ENCODE measurements at places on chromosomes 7 and 10. TPM values are rescaled to one million over a fixed set of nuclear protein-coding genes. Genes with fewer than 3 reads are reported as not detected.

ADAM8 gene
- 4.0 TPM for total RNA-seq

PGAM2 gene
- 23.7 TPM for total RNA-seq

RTKN2 gene
- total RNA-seq = 13.4 TPM

AQP1 gene
- total RNA-seq = 75.8 TPM

SH2D4B gene
- total RNA-seq = not detected

ANKRD1 gene
- 5.3 TPM for total RNA-seq

CCDC146 gene
- 27.0 TPM for total RNA-seq

SFRP5 gene
- 68.7 TPM for total RNA-seq

SLC37A3 gene
- total RNA-seq = 79.2 TPM

PRF1 gene
- 0.71 TPM for total RNA-seq

FOXI2 gene
- not detected for total RNA-seq

WAPL gene
- total RNA-seq = 73.8 TPM

CACUL1 gene
- 48.2 TPM for total RNA-seq

FAM25C gene
- total RNA-seq = not detected

GRID2IP gene
- not detected for total RNA-seq

HTR5A gene
- total RNA-seq = 0.22 TPM

SMNDC1 gene
- total RNA-seq = 24.5 TPM

PRSS1 gene
- not detected for total RNA-seq

CYP2W1 gene
- total RNA-seq = 14.5 TPM

PTPRZ1 gene
- total RNA-seq = 221 TPM

SLC26A5 gene
- 0.71 TPM for total RNA-seq

Measured in camera-type eye (tissue), 1 donor.